ENCODE measurements at places on chromosomes 12 and 14.

DNA sequence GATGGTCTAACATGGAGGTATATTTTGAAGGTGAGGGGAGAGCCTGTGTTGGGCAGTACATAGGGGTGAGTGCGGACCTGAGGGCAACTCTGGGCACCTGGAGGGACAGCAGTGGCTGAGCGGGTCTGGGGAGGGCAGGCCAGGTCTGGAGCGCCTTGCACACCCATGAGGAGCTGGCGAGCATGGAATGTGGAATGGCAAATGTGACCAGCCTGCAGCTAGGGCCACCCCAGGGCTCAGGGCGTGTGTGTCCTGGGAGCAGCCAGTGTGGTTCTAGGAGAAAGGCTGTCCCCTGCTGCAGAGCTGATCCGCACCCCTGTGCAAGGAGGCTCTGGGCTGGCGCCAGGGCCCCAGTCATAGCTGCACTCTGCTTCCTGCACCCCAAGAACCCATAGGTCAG lies 24.5 kb downstream of the BCL7A start:
- no peak for DNase-seq

DNA sequence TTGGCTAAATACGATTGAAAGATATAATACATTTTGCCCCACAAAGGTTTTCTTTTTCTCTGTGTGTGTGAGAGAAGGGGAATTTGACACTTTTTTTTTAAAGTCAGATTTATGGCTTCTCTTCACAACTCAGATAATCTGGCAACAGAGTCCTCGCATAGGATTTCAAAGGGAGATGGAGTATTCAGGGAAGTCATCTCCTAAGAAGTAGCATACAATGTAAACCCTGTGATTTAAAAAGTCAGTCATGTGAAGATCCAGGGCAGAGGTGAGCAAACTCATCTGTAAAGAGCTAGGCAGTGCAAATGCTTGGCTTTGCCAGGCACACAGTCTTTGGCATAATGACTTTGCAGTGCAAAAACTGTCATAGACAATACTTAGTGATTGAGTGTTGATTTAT lies 1526.3 kb downstream of the AACS start:
- no peak for DNase-seq

DNA sequence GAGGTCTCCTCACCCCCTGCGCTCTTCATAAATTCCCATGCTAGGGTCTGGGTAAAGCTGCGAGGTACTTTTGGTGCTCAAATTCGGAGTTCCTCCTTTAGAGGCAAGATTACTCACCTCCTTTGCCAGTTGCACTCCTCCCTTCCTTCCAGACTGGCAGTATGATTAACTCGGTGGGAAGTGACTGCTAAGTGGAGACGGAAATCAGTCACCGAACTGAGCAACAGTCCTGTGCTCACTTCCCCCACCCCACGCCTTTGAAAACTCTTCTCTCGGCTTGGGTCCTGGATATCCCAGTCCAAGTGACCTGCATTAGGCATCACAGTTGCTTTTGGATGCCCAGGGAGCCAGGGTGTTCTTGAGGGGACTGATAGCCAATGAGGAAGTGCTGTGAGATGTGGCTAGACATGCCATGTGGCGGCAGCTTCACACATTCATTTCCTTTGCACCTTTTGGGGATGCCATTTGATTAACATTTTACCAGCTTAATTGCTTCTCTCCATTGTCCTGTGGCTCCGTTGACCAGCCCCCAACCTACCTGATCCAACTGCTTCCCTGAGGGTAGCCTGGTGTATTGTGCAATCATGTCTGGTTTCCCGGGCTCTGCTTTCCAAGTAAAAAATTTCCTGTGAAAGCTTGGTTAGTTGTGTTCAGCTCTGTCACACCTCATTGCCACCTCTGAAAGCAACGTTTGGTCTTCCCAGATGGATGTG lies 840 bp downstream of the PNP start:
- DNase-seq: peak; percentile 78

DNA sequence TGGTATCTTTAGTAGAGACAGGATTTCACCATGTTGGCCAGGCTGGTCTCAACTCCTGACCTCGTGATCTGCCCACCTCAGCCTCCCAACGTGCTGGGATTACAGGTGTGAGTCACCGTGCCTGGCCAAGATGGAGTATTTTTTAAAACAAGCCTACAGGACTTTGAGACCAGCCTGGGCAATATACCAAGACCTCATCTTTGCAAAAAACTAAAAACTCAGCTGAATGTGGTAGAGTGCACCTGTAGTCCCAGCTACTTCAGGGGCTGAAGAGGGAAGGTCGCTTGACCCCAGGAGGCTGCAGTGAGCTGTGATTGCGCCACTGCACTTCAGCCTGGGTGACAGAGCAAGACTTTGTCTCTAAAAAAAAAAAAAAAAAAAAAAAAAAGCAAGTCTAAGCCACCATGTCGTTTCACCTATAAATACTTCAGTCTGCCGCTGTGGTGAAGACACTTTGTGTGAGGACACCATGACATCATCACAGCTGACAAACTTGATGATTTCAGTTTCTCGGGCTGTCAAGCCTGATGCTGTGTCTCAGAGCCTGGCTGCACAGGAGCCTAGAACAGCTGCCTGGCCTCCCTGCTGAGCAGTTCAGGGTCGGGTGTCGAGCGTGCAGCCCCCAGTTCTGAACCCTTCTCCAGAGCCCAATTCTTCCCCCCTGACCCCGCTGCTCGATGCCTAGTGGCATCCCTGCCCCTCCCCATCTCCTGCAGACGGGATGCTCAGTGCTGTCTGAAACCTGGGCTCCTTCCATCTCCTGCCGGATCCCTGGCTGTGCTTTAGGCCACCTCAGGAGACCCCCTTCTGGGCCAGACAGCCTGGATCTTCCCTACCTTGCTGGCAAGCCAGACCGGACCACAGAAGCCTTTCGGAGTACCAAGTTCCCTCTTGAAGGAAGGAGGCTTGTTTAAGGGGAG lies 119.2 kb upstream of the EVL start:
- no peak for DNase-seq

DNA sequence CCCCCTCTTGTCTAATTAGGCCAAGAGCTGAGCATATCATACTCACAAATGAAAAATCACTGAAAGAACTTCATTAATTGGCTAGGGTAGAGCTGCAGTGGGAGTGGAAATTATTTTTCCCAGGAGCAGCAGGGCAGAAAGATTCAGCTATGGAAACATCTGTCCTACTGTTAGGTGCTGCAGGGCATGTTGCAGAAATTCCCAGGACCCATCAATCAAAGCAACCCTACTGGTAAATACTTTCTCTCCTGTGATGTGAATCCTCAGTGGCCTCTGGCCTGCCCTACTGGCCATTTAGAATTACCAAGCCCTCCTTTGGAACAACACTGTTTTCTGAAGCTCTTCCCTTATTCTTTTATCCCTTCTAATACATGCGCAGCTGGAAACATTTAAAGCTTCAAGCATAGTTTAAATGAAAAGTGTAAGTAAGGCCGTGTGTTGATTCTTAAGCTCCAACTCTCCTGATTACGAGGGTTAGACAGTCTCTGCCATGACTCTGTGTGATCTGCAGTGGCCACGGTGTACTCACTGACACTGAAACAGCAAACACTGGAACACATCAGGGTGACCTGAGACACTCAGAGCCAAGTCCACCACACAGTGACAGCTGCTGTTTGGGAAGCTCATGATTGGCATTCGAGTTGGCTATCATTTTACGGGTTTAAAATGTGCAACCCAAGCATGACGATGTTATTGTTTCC lies 62.6 kb upstream of the TMCC3 start:
- DNase-seq: no peak

DNA sequence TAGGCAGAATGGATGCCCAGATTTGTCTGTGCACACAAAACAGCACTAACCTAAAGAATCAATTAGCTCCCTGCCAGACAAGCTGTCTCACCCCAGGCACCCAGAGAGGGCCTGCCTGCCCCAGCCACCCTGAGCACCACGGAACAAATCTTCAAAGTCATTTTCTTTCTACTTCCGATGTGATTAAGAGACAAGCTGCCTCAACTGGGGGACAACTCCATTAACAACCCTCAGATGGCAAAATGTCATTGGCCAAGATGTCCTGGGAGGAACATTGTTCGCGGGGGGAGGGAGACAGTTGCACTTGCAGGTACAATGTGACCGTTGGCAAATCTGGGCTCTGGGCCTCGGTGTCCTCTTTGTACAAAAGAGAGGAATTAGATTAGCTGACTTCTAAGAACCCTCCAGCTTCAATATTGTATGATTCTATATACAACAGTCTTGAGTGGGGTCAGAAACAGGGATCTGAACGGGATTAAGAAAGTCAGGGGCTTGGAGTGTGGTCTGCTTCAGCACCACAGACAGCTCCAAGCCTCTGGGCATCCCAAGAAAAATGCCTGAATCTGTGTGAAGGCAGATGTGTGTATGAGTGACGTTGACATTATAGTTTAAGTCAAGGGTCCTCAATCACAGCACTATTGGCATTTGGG lies 42.8 kb upstream of the CMKLR1 start:
- peak; percentile 44 for DNase-seq

- DNase-seq: no peak
These were observed 21.3 kb upstream of the RIN3 start for GRCh38 chr14:92492258-92492657.

GRCh38 chr14:82805892-82806825 lies 1272.5 kb upstream of the SEL1L start:
- no peak for DNase-seq

GRCh38 chr12:57729321-57729844 lies 9.2 kb downstream of the AGAP2 start:
- no peak for DNase-seq

GRCh38 chr14:91328313-91329050 lies 84.0 kb upstream of the GPR68 start:
- DNase-seq: no peak

- DNase-seq: no peak
These were observed 85.6 kb downstream of the OTOGL start for GRCh38 chr12:80184926-80185325.

DNA sequence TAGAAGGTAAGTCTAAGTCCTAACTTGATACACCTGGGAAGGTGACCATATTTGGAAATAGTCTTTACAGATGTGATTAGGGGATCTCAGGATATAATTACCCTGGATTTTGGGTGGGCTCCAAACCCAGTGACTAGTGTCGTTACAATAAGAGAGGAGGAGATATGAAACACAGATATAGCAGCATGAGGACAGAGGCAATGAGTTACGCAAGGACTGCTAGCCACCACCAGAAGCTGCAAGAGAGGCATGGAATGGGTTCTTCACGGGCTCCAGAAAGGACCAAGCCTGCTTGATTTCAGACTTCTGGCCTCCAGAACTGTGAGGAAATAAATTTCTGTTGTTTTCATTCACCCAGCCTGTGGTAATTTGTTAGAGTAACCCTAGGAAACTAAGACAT lies 28.6 kb downstream of the FGFR1OP2 start:
- peak; percentile 38 for DNase-seq

DNA sequence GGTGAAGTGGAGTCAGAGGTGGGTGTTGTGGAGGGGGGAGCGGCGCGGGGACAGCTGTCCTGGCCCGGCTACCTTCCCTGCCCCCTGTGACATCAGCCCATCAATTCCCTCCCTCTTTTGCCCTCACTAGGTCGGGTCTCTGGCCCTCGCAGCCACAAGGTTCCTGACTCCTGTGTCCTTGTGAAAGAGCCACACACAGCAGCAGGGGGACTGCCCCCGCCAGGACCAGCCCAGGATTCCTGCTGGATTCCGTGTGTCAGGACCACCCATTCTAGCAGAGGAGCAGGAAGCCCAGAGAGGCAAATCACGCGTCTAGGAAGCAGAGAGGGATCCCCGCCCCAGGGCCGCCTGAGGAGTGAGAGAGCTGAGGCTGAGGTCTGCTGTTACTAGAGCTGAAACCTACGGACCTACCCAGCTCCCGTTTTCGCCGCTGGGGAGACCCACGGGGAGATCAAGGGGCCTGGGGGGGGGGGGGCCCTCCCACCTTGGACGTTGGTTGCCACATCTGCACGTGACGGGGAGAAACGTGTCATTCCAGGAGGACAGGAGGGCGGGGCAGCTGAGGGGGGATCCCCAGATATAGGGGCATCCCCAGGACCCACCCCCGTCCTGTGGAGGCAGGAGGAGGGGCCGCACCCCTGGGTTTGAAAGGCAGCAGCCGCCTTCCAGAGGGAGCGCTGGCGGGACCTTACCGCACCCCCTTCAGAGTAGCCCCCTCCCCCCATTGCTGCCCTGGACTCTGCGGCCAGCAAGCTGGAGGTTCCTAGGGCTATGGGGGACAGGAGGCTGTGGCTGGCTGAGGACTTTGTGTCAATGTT lies 12.5 kb upstream of the INF2 start:
- DNase-seq: no peak

GRCh38 chr14:52910572-52910971 lies 40.3 kb downstream of the FERMT2 start:
- no peak for DNase-seq

- no peak for DNase-seq
These were observed 30.7 kb downstream of the VWF start for GRCh38 chr12:6093764-6094163.

DNA sequence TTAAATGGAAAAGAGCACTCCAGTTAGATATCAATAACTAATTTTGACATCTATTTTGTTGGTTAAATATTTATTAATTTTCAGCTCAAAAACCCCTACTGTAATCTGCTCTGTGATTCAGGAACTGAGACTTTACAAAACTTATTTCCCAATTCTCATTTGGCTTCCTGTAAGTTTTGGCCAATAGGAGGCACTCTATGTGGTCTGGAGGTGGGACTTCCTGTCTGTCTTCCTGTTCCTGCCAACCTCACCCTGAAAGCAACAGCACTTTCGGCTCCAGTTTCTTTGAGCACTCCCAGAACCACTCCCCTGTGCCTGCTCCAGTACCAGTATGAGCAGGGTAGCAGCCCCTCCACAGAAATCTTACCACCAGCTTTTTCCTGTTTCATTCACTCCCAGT lies 1027.0 kb downstream of the VRK1 start:
- peak; percentile 18 for DNase-seq

GRCh38 chr14:100067481-100067880 lies 2.3 kb downstream of the EVL start:
- DNase-seq: no peak

- DNase-seq: no peak
These were observed 49.4 kb downstream of the PITPNM2 start for GRCh38 chr12:123101526-123101925.

DNA sequence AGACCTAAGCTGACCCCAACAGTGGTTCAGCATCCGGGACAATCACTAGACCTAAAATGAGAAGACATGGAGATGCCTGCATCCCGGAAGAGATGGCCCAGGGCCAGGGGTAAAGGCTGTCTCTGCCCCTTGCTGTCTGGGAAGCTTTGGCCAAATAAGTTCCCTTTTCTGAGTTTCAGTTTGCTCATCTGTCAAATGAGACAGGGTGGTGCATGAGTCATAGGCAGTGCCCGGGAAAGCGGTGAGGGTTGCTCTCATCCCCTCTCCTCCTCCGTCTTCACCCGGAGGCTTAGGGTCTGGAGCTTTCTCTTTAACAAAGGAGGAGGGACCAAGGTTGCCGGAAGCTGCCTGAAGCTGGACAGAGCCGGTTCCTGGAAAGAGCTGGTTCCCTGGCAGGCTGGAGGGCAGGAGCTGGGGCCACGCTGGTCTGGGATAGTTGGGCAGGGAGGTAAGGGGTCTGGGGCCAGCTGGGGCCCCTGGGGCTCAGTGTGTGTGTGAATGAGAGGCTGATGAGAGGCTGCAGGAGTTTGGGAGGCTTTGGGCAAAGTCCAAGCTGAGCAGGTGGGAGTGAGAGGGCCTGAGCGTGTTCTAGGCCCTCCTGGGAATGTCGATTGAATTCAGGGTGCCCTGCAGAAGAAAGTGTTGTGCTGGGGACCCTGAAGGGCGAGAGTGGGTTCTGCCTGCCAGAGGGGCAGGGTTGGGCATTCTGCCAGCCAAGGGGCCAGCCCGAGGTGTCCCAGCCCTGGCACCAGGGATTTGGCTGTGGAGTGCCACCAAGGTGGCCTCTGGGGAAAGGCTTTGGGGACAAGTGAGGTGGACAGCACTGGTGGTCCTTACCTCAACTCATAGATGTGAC lies at the start of gene SDSL:
TSS of gene SDSL (plus strand) at position 351 of the 856 bp plus-strand sequence. CDS start 5,603 bp downstream, outside the sequence.
- DNase-seq: peak; percentile 95

- no peak for DNase-seq
These were observed 287.0 kb downstream of the DPF3 start for GRCh38 chr14:72606879-72607278.

All from hematopoietic multipotent progenitor cell treated with erythropoietin and hydrocortisone succinate and interleukin-3 and kit ligand, for 6 days (in vitro differentiated cells).